Foreskin keratinocyte (primary cell): ENCODE measurements at places on chromosomes 2 and 18. TPM values are rescaled to one million over a fixed set of nuclear protein-coding genes. Genes with fewer than 3 reads are reported as not detected.

Gene PAIP2B
- 0.75 and 0.99 TPM in 2 replicates for total RNA-seq

Gene NEU4
- not detected in 2 replicates for total RNA-seq

Gene KCNG3
- not detected in 2 replicates for total RNA-seq

DNA sequence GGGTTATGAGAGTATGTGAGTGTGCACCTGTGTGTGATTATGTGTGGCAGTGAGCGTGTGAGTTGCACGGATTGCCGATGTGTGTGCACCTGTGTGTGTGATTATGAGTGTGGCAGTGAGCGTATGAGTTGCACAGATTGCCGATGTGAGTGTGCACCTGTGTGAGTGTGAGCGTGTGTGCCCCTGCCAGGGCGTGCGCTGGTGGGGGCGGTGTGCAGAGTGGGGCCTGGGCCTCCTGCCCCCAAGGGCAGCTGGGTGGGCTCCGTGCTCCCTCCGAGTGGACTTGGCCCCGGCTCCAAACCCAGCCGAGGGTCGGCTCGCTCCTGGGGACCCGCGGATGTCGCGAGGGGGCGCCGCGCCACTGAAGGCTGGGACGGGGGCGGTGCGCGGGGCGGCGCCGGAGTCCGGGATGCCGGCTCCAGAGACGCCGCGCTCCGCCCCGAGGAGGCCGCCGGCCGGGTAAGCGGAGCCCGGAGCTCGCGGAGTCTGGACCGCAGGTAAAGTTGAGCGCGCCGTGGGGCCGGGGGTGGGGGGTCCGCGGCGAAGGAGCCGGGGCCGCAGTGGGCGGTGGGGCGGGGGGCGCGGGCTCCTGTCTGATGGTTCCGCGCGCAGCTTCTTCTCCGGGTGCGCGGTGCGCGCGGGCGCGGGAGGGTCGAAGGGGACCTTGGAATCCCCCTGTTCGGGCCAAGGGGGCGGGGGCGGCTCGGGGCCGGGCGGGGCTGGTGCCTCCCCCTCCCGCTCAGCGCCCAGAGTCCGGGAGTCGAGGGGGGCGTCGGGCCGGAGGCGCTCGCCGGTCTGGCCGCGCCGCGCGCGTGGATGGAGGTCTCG lies at the start of gene KCNG2:
TSS of gene KCNG2 (plus strand) at position 421 of the 828 bp plus-strand sequence. CDS start 65,730 bp downstream, outside the sequence.
- DNase-seq = no peak

GRCh38 chr2:158414538-158414937 lies 42.0 kb downstream of the CCDC148 start:
- DNase-seq = no peak

DNA sequence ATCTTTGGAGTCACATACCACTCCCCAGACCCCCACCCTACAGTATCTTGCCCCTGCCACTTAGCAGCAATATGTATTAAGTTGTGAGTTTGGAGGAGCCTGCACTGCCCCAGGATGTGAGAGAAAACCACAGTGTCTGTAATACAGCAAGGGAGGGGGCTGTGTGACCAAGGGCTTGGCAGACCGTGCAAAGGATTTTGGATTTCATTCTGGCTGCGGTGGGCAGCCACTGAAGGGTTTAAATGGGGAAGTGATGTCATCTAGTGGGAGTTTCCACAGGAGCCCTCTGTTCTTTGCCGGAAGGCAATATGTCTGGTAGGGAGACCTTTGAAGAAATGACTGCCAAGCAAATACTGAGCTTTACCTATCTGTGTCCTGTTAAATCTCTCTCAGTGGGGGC lies 202.4 kb downstream of the FHOD3 start:
- no peak for DNase-seq

GRCh38 chr2:88826399-88826798 lies 134.9 kb downstream of the RPIA start:
- DNase-seq = no peak

GRCh38 chr2:167832868-167833287 lies 414.5 kb downstream of the STK39 start:
- no peak for DNase-seq
